GM12864 (cell line): ENCODE measurements at places on chromosomes 1 and 21.

DNA sequence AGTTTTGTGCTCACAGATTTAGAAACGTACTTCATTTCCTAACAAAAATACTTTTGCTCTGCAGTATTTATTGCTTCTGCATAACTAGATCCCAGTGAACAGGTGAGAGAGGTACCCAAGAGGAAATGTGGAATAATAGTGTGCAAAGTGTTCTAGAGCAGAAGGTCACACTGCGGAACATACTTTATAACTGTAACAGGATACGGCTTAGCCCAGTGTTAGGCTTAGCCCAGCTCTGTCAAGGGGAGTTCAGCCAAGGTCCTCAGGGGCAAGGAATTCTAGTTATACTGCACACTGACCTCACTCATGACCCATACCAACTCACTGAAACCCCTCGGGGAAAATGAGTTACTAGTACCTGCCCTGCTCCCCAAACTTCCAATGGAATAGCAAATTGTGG, 55.3 kb downstream of the PTPN14 start:
- no peak for DNase-seq

- DNase-seq: no peak
These were observed 13.4 kb downstream of the GPX7 start for GRCh38 chr1:52615489-52616042.

DNA sequence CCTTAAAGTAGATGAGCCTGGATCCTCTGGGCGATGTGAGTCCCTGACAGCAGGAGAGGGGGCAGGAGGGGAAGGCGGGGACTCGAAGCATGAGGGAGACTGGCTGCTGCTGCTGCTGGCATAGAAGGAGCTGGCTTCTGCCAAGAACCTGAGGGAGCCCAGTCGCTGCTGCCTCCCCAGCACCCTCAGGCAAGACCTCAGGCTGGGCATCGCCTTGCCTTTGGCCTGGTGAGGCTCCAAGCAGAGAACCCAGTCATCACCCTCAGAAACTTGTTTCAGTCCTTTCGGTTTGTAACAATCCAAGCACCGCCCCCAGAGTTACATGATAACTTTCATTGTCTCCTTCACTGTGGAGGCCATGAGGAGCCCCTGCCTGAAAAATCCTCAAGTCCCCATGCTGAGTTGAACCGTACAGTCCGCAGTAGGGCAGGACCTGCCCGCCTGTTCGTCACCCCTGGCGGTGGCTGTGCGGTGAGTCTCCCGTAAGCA, 38.8 kb downstream of the POFUT2 start:
- no peak for DNase-seq

DNA sequence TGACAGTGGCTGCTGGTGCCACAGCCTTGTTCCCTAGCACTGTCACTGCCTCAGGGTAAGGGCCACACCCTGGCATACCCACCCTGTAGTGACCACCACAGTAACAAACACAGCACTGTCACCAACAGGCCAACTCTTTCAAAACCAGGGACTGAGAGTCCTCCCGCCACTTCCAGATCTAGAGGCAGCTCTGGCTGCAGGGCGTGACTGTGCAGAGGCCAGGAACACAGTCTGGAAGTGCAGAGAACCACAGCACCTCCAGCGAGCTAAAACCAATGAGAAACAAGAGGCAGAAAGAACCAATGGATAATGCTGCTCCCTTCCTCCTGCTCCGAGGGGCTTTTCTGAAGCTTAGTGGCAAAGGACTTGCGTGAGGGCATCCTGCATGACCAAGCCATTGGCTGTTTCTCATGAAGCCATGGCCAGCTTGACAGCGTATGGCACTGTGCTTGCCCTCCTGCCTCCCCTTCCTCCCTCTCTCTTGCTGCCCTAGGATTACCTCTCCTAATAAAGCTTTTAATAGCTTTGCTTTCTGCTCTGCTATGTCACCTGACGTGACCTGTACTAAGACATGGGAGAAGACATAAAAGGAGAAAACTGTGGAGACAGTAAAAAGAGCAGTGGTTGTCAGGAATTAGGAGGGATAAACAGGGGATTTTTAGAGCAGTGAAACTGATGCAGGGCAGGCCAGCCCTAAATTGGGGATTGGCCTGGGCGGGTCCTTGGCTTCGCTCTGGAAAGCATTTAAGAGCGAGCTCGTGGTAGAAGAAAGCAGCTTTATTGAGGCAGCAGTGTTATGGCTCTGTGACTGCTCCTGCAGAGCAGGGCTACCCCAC, 7.2 kb downstream of the PARP1 start:
- no peak for DNase-seq

- DNase-seq: no peak
These were observed 143.1 kb downstream of the TPR start for GRCh38 chr1:186231861-186232436.

GRCh38 chr1:97196825-97197516, 475.4 kb downstream of the PTBP2 start:
- DNase-seq: no peak

GRCh38 chr21:46437511-46437910, 21.2 kb upstream of the DIP2A start:
- no peak for DNase-seq

GRCh38 chr1:169110689-169111447, 4.4 kb downstream of the ATP1B1 start:
- no peak for DNase-seq

DNA sequence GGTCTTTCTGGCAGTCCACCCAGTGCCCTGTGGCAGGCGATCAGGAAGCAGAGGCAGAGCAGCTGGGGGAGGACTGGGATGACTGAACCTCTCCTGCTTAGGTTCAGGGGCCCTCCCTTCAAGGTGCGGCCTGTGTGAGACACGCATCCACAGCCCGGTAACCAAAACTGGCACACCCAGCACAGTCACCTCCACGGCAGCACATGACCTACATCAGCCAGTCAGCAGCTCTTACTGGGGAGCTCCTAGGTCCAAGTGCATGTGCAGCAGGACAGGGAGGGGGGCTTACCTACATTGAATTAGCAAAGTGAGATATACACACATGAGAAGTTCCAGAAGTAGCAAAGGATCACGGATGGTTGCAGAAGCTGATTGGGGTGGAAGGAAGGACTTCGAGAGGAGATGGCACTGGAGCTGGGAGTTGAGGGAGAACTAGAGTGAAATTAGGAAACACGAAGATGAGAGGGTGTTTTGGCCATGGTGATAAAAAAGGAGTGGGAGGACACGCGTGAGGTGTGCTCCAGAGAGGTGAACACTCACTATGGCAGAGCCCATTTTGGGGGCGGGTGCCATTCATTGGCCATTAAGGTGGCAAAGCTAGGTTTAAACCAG, 51.4 kb upstream of the IRF2BP2 start:
- no peak for DNase-seq

DNA sequence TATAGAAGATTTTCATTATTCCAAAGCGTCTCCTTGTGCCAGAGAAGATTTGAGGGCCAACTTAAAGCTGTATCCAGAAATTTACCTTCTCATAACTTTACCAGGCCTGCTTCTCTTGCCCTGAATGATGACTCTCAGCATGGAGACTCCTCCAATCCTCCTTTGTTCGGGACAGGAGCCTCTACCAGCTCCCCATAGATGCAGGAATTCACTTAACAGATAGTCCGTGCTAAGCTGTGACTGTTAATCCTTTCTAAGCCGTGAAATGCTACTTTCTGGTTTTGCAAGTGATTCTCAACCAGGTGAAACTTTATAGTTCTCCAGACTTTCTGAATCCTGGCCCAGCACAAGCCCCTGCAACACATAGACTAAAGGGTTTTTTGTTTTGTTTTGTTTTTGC, 31.8 kb upstream of the KCND3 start:
- no peak for DNase-seq

DNA sequence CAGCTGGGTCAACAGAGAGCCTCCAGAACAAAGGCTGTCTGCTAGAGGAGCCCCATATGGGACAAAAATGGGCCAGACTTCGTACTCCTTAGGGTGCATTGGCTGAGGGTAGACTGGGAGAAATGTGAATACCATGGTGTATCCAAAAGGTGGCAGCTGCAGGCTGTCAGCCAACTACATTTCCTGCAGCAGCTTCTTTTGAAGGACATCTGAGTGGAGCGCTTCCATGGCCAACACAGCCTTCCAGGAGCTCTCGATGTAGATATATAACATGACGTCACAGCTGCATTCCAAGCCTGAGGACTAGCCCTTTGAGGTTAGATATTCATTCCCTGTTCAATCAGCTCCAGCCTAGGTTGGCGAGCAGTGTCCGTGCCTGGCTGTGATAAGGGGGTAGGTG, 107.7 kb downstream of the MAB21L3 start:
- no peak for DNase-seq

GRCh38 chr21:35172231-35172630, 123.1 kb upstream of the RUNX1 start:
- DNase-seq: no peak

DNA sequence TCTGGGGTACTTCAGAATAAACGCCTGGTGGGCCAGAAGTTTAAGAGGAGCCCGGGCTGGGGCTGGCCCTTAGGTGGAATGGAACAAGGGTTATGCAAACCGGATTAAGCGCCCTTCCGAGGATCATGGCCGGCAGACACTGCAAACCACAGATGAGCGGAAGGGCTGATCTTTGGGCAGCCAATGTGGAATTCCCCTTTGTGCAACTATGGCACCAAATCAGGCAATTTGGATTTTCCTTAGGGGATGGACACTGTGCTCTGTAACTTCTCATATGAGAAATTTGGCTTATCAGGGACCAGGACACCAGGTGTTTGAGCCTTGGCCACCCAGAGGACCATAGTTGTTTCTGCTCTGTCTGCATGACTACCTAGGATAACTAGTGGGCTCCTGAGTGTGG, 5.7 kb upstream of the IL10 start:
- DNase-seq: no peak

- no peak for DNase-seq
These were observed 1.9 kb downstream of the DHRS3 start for GRCh38 chr1:12615865-12616708.

DNA sequence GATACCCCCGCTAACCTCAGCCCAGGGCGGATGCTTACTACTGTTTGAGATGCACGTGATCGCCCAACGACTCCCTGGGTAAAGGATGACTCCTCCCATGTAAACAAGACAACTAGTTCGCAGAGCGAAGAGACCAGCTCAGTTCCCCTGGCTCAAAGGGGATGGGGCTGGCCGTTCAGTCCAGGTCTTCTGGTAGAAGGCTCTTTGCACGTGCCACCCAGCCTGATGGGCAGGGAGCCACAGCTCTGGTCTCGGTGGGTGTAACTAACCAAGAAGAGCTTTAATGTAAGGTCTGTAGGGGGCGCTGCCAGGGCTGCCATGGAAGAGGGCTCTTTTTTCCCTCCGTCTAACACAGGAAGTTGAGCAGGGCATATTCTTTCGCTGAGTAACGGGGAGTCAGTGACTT, 49.4 kb upstream of the PARP1 start:
- DNase-seq: no peak

- DNase-seq: no peak
These were observed 224.4 kb downstream of the VAV3 start for GRCh38 chr1:107740579-107740978.

DNA sequence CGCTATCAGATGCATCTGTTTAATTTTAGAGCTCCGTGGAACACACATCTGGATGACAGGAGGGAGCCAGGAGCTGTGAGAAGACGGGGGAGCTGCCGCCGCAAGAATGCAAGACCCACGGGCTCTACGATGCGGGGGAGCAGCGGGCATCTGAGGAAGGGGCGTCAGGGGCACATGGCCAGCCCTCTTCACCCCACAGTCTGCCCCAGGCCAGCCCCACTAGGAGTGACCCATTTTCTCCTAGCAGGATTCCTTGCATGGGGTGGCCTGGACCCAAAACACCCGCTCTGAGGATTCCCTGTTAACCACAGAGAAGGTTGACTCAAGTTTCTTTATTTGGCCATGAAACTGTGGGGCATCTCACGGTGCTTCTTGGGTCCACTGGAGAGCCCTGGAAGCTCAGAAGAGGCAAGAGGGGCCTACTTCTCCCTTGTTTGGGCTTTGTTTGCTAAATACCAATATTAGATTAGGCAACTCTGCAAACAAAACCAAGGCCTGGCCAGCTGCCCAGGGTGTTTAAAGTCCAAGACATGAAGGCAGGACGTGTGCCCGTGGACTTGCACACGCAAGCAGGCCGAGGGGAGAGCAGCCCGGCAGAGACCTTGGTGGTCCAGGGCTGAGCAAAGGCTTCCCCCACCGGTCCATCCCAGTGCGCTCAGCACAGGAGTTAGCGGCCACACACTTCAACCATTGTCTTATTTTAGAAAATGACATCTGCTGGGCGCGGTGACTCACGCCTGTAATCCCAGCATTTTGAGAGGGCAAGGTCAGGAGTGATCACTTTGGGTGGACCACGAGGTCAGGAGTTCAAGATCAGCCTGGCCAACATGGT, 89.8 kb downstream of the DHRS3 start:
- DNase-seq: no peak

- DNase-seq: no peak
These were observed 17.6 kb downstream of the ACTL8 start for GRCh38 chr1:17772615-17773212.

- no peak for DNase-seq
These were observed 6.3 kb downstream of the SLAMF1 start for GRCh38 chr1:160640359-160641123.
